ENCODE measurements at places on chromosomes 11 and 22.

DNA sequence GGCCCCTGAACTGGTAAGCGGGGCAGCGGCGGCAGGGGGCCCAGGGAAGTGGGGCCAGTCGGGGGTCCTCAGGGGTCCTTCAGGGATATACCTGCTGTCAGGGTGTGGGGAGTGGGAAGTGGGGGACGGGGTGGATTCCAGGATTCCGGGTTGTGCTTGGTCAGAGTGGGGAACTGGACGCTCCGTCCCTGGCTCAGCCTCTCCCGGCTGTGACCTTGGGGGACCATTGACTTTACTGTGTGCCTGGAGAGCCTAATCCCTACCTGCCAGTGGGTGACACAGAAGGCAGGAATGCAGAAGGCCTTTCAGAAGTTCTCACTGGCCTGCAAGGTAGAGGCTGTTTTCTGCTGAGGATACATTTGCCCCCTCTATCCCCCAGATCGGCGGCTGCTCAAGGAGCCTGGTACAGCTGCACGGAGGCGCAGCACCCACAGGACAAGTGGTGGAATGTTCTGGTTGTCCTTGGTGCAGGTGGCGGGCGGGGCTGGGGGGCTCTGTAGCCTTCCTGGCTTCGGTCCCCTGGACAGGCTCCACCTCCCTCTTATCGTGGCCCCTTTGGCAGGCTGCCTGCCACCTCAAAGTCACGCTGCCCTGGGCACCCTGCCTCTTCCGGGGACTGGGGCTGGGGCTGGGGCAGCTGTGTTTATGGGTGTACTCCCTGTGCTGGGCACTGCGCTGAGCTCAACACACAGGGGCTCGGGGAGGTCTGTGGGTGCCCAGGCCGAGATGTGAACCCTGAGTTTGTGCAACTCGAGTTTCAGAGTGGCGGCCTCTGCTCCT, 18.4 kb downstream of the KCNQ1 start:
- DNase-seq = no peak

DNA sequence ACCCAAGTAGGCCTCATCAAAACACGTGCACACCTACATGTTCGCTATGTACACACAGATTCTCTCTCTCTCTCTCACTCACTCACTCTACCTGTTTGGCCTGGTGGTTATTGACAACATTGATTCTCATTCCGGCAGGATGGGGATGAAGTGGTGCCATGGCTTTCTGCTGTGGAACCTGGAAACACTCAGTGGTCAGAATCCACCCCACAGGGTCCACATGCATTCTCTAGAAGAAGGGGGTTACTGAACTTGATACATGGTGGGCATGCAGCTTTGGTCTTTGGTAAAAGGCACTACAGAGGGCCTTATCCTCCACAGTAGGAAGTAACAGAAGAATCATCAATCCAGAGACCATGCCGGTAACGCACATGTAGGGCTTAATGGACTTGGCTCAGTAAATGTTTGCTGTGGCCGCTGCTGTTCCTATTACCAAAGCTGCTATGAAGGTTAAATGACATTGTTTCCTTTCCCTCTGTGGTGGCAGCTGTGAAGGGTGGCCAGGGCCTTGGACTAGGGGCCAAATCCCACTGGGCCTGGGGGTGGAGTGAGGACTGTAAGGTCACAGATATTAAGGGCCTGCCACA, 12.7 kb downstream of the POLDIP3 start:
- DNase-seq = no peak

GRCh38 chr11:130408401-130408890, 20.0 kb downstream of the ADAMTS8 start:
- no peak for DNase-seq

DNA sequence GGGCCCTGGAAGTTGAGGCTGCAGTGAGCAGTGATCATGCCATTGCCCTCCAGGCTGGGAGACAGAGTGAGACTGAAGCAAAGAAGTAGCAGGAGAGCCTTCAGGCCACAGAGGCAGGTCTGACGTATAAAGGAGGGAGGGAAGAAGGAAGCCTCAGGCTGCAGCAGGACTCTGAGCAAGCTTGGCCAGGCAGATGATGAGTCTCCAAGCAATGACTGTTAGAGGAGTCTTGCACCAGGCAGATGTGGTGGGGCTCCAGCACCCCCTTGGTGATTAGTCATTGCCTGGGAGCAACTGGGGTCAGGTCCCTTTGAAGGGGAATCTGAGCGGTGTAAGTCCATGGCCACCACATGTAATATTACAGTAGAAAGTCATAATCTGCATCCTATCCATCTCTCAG, 36.6 kb upstream of the NFAM1 start:
- DNase-seq = no peak
